Stimulated activated CD4-positive, alpha-beta T cell treated with anti-CD3 and anti-CD28 coated beads, Interleukin-4, amount 100 ng/mL, for 24 hours (primary cell): ENCODE measurements at places on chromosomes 1 and 21.

DNA sequence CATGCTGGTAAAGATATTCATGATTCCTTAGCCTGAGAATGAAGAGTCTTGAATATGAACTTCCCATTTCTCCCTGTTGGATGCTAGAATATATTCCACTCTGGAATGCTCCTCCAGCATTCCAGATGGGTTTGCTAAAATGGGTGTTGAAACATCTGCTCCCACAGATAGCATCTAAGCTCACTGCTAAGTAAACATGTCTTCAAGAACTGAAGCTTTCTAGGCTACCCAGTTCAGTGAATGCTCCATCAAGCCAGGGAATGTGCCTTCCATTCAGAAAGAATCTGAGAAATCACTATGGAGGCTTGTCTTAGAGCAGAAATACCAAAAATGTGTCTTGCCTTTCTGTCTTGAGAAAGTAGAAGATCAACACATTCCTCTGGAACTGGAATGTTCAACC lies 81.1 kb downstream of the TNFSF18 start:
- DNase-seq = no peak

DNA sequence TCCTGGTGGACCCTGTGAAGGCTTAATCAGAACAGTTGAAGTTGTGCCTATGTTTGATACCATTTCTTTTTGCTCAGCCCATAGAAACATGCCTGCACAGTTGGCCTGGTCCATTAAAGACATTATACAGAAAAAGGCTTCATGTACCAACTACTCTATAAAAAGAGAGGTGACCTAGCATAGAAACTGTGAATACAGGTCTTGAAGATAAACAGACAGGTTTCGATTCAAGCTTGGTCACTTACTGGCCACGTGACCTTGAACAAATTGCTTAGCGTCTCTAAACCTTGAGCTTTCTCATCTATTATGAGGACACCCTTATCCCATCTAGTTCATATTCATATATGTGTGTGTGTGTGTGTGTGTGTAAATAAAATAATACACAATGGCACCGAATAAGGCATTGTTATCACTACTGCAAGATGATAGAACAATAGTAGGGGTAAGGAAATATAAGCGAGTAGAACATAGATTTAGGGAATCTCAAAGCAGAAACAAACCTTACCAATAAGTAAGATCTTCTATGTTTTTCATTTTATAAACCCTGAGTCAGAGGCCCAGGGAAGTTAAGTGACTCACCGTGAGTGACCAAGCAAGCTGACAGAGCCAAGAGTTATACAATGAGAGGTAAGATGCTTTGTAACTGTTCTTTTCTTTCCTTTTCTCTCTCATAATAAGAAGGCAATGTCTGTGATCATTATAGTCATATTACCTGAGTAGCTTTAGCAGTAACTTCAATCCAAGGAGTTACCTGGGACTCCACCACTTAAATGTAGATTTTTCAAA lies 476.8 kb upstream of the DEPDC1 start:
- no peak for DNase-seq

GRCh38 chr1:176811511-176812288 lies 348.7 kb downstream of the PAPPA2 start:
- DNase-seq = no peak

- no peak for DNase-seq
Measured at GRCh38 chr1:68232289-68233148, at the start of gene WLS. TSS of gene WLS (minus strand) at chr1:68232523. CDS start at chr1:68232299, 224 bp downstream.

DNA sequence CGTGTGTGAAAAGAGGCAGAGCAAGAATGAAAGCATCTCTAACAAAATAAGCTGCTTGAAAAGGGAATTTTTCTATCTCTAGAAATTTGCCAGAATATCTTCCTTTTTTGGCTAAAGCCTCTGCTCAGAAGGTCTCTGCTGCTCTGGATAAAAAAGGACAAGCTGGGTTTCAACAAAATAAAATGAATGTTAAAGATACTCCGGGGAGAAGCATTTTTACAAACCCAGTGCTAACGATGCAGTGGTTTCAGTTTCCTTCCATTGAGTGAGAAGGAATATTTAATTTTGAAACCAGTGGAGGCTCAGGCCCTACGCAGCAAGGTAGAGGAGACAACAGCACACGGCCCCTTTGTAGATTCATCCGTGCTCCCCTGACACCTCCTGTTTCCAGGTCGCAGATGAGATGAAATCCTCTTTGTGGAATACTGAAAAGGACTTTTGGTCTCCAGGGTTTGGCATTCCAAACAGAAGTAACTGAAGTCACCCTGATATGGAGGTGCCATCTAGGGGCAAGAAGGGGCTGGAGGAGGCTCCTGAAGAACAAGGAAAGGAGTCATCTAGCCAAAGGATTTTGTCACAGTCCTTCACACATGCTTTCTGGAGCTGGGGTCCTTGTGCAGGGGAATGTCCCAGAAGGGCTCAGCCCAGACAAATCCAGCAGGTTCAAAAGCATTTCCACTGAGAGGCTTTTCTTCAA lies 65.7 kb upstream of the SYT6 start:
- no peak for DNase-seq

GRCh38 chr1:235996048-235996785 lies 68.7 kb downstream of the NID1 start:
- DNase-seq = no peak

DNA sequence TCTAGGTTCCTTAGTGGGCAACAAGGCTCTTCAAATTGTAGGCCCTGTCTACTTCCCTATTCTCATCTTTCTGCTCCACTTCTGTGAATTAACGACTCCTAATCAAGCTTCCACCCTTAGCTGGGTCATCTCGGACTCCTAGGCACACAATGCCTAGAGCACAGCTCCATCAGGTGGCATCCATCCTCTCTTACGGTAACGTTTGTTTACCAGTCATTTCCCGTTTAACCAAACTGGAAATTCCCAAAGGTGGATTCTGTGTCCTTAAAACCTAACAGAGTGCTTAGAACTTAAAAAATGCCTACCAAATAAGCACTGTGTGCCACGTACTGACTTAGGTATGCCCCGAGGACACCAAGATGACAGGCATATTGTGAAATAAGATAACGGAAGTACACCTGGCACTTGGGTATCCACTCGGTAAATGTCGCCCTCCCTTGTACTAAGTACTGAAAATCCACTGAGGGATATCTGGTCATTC lies 1.5 kb downstream of the PARP1 start:
- no peak for DNase-seq

DNA sequence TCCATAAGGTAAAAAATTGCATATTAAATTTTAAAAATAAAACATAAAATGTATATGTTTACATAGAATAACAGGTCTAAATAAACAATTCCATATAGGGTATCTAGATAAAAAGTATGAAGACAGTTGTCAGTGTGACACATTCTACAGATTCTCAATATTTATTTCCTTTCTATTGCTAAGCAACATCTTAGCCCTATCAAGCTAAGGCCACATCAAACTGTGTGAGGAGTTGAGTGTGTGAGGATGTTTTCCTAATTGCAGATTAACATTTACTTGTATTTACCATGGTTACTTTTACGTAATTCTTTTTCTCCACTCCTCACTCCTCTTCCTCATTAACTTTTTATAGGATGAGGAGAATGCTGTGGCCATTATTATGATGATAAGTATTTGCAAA lies 41.9 kb upstream of the MCOLN3 start:
- no peak for DNase-seq

GRCh38 chr1:10424034-10424433 lies 6.2 kb upstream of the CENPS start:
- no peak for DNase-seq

DNA sequence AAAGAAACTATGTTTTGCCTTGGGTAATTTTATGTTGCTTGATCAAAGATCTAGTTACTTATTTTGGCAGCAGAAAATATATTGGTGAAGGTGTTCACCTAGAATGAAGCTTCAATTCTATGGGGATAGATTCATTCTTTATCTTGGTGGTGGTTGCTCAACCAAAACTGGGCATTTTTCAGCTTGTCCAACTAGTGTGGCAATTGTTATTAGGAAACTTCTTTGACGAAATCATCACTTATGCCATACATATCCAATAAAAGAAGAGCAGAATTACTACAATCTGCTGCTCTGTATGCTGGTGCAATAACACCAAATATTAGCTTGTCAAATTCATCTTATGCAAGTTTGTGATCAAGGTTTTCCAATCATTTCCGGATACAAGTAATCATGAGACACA lies 26.8 kb upstream of the TMPRSS15 start:
- no peak for DNase-seq

GRCh38 chr1:246320286-246320685 lies 186.8 kb downstream of the SMYD3 start:
- no peak for DNase-seq
